ENCODE measurements at places on chromosomes 4 and X.

- DNase-seq: no peak
Observed at GRCh38 chr4:85569730-85570299, 94.9 kb downstream of the ARHGAP24 start.

GRCh38 chr4:105329081-105329480 is 144.8 kb downstream of the PPA2 start:
- no peak for DNase-seq

- DNase-seq: no peak
Observed at GRCh38 chrX:97366237-97366636, 482.5 kb downstream of the RPA4 start.

GRCh38 chr4:65893271-65893670 is 223.0 kb upstream of the EPHA5 start:
- no peak for DNase-seq

GRCh38 chr4:150708004-150708403 is 126.1 kb downstream of the MAB21L2 start:
- no peak for DNase-seq

- DNase-seq: no peak
Observed at GRCh38 chr4:162392946-162393345, 229.1 kb upstream of the FSTL5 start.

- DNase-seq: no peak
Observed at GRCh38 chr4:155026715-155027114, 181.7 kb upstream of the NPY2R start.
